Heart right ventricle (tissue), 16 donors: ENCODE measurements at places on chromosomes 16 and 17. TPM values are rescaled to one million over a fixed set of nuclear protein-coding genes. Genes with fewer than 3 reads are reported as not detected.

- H3K27me3 ChIP-seq, result no peaks in the 10 kb centered on the region
- H3K4me1 ChIP-seq, result no peaks in the 10 kb centered on the region
- H3K4me3 ChIP-seq, result no peak overlapping the region
- no peak for DNase-seq
Measured at GRCh38 chr17:4463818-4464476, 30.2 kb downstream of the SPNS3 start.

DNA sequence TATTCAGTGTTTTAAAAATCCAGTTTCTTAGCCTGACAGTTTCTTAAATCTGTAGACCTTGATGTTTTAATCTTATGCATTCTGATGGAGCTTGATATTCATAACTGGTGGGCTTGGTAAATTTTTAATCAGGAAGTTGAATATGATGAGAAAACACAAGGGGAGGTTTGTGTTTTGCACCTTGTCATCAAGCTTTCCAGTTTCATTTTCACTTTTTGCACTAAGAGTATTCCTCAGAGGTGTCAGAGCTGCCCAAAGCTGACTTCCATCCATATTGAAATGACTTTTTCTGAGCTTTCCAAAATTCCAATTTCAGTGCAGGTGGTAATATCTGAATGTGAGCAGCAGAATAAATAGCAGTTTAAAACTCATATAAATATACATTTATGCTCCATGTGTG lies 555.0 kb upstream of the RBFOX1 start:
- no peak for DNase-seq
- no peak overlapping the region for H3K4me3 ChIP-seq
- H3K27me3 ChIP-seq, result no peaks in the 10 kb centered on the region
- H3K4me1 ChIP-seq, result no peaks in the 10 kb centered on the region
- no peak overlapping the region for H3K27ac ChIP-seq

The SULT1A3 gene
- 3.9 TPM for total RNA-seq

DNA sequence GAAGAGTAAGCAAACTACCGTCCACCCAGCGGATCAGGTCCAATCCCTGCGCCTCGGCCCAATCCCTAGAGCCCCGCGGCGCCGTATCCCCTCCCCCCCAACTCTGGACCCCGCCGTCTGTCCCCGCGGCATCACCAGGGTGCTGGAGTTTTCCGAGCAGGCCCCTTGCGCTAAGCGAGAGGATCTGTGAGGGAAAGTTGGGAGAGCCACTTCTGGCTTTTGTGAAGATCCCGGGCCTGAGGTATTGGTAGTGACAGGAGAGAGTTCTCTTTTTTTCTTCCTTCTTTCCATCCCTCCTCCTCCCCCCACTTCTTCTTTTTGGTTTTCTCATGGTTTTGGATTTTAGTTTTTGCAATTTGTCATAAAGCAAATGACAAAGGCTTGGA lies 3.5 kb upstream of the DLX4 start:
- peaks cover 39% of the 10 kb centered on the region for H3K4me1 ChIP-seq
- no peaks in the 10 kb centered on the region for H3K36me3 ChIP-seq

The KCNJ2 gene
- total RNA-seq, result 35.0 TPM

- DNase-seq, result peak; percentile 86
- peaks cover 17% of the 10 kb centered on the region for H3K36me3 ChIP-seq
- no peak overlapping the region for H3K4me3 ChIP-seq
- H3K4me1 ChIP-seq, result peaks cover 59% of the 10 kb centered on the region
Measured at GRCh38 chr17:75845058-75845711, 981 bp upstream of the UNC13D start.

The SP6 gene
- total RNA-seq, result 0.10 TPM

DNA sequence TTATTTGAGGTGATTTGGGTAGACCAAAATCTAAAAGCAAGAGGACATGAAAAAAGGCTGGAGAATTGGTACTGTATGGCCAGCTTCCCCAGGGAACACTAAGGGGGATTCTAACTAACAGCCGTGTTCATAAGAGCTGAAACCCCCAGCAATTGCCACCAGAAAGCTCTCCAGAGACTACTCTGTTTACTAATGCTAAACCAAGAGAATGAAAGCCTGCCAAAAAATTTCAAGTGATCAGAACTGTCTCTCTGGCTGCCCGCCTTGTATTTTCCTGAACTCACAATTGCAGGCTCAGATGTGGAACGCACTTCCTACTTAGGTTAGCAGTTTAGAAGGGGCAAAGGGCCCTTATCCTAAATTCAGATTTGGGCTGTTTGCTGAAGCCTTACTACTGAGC lies 24.1 kb downstream of the MYH10 start:
- H3K27ac ChIP-seq, result no peak overlapping the region
- peaks cover 50% of the 10 kb centered on the region for H3K4me1 ChIP-seq
- no peak overlapping the region for H3K4me3 ChIP-seq
- peak; percentile 36 for DNase-seq

The CACNA1G gene
- total RNA-seq, result 0.44 TPM

- H3K27ac ChIP-seq, result peak overlapping the region; percentile 64
- no peak overlapping the region for H3K4me3 ChIP-seq
- H3K36me3 ChIP-seq, result no peaks in the 10 kb centered on the region
- H3K4me1 ChIP-seq, result peaks cover 49% of the 10 kb centered on the region
- H3K27me3 ChIP-seq, result no peaks in the 10 kb centered on the region
- DNase-seq, result no peak
Measured at GRCh38 chr16:49839017-49839825, 16.7 kb downstream of the ZNF423 start.

- no peaks in the 10 kb centered on the region for H3K36me3 ChIP-seq
- no peak for DNase-seq
- H3K4me3 ChIP-seq, result no peak overlapping the region
- no peak overlapping the region for H3K27ac ChIP-seq
- H3K27me3 ChIP-seq, result no peaks in the 10 kb centered on the region
- H3K4me1 ChIP-seq, result peaks cover 14% of the 10 kb centered on the region
Measured at GRCh38 chr17:75091855-75092327, 4.1 kb downstream of the SLC16A5 start.

- DNase-seq, result no peak
- no peaks in the 10 kb centered on the region for H3K27me3 ChIP-seq
- H3K36me3 ChIP-seq, result no peaks in the 10 kb centered on the region
- no peaks in the 10 kb centered on the region for H3K4me1 ChIP-seq
- no peak overlapping the region for H3K27ac ChIP-seq
Measured at GRCh38 chr16:58230259-58230658, 32.4 kb upstream of the CSNK2A2 start.

- no peaks in the 10 kb centered on the region for H3K27me3 ChIP-seq
- H3K36me3 ChIP-seq, result no peaks in the 10 kb centered on the region
- peaks cover 63% of the 10 kb centered on the region for H3K4me1 ChIP-seq
- H3K27ac ChIP-seq, result peak overlapping the region; percentile 91
- peak overlapping the region; percentile 77 for H3K4me3 ChIP-seq
Measured at GRCh38 chr16:88705801-88706228, 393 bp downstream of the RNF166 start.

GRCh38 chr17:71793518-71793917 lies 327.3 kb upstream of the SOX9 start:
- H3K27ac ChIP-seq, result no peak overlapping the region
- no peaks in the 10 kb centered on the region for H3K36me3 ChIP-seq
- no peaks in the 10 kb centered on the region for H3K27me3 ChIP-seq
- H3K4me3 ChIP-seq, result no peak overlapping the region

DNA sequence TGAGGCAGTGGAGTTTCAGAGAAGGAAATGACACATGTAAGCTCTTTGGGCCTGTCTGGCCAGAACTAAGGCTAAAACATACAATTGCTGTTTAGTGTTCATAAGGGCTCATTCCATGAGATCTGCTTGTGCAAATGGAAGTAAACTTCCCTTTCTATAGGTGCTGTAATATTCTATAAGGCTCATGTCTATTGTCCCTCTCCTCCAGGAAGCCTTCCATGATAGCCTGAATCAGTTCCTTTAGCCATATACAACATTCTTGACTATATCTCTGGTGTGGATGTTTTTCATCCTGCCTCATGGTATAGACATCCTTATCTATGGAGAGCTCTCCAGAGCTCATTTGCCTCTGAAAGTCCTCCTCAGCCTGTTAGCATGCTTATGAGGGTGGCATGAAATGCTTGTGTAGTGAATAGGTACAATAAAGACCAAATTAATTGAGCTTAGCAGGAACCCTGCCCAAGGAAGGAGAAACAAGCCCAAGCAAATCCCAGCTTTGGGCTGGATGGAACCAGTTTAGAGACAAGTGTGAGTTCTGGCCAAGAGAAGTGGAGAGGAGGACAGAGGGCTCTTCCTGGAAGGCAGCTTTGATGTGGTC lies 1.6 kb upstream of the ETV4 start:
- peaks cover 10% of the 10 kb centered on the region for H3K27me3 ChIP-seq
- H3K4me3 ChIP-seq, result no peak overlapping the region
- H3K36me3 ChIP-seq, result no peaks in the 10 kb centered on the region
- H3K27ac ChIP-seq, result no peak overlapping the region

DNA sequence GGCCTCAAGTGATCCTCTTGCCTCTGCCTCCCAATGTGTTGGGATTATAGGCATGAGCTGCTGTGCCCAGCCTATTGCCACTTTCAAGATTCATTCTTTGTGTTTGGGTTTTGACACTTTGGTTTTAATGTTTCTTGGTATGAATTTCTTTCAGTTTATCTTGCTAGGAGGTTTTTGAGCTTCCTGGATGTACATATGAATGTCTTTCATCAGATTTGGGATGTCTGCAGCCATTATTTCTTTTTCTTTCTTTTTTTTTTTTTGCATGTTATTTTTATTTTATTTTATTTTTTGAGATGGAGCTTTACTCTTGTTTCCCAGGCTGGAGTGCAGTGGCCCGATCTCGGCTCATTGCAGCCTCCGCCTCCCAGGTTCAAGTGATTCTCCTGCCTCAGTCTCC lies 18.5 kb downstream of the MRPL45 start:
- DNase-seq, result no peak
- no peaks in the 10 kb centered on the region for H3K27me3 ChIP-seq
- H3K27ac ChIP-seq, result no peak overlapping the region
- no peaks in the 10 kb centered on the region for H3K4me1 ChIP-seq
- H3K4me3 ChIP-seq, result no peak overlapping the region
- no peaks in the 10 kb centered on the region for H3K36me3 ChIP-seq

The UTS2R gene
- 1.0 TPM for total RNA-seq

The EVPLL gene
- total RNA-seq, result not detected

- H3K36me3 ChIP-seq, result no peaks in the 10 kb centered on the region
- peak overlapping the region; percentile 70 for H3K27ac ChIP-seq
- peaks cover 25% of the 10 kb centered on the region for H3K4me1 ChIP-seq
- DNase-seq, result peak; percentile 70
- H3K27me3 ChIP-seq, result no peaks in the 10 kb centered on the region
Measured at GRCh38 chr16:57268804-57269800, 15.4 kb downstream of the PLLP start.

The SSTR5 gene
- 2.1 TPM for total RNA-seq

The CCL4L2 gene
- 17.1 TPM for total RNA-seq
